ENCODE measurements at places on chromosomes 2 and 18. TPM values are rescaled to one million over a fixed set of nuclear protein-coding genes. Genes with fewer than 3 reads are reported as not detected.

AOX1 gene
- polyA plus RNA-seq, result 3.2 TPM

NDUFV2 gene
- 84.0 TPM for polyA plus RNA-seq

PLCL1 gene
- polyA plus RNA-seq, result 23.4 TPM

CLHC1 gene
- 31.9 TPM for polyA plus RNA-seq

C1D gene
- 54.1 TPM for polyA plus RNA-seq

OST4 gene
- polyA plus RNA-seq, result 264 TPM

CHN1 gene
- 29.5 TPM for polyA plus RNA-seq

IL1F10 gene
- not detected for polyA plus RNA-seq

POU3F3 gene
- 109 TPM for polyA plus RNA-seq

CFAP53 gene
- polyA plus RNA-seq, result 0.68 TPM

TDRD15 gene
- polyA plus RNA-seq, result not detected

DNA sequence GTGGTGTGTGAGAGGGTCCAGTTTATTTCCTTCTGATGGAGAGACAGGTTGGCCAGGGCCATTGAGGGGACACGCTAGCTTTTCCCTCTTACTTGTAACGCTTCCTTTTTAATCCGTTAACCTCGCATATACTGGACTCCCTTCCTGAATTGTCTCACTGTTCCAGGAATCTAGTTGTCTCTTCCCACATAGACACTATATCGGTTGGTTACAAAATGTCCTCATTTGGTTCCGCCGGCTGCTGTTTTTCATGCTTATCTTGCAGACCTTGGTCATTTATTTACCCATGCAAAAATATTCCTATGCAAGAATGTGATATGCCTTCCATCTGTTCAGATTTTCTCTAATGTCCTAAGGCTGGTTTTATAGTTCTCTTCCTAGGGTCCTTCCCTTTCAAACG, 35.0 kb downstream of the NEURL3 start:
- DNase-seq, result no peak

DNA sequence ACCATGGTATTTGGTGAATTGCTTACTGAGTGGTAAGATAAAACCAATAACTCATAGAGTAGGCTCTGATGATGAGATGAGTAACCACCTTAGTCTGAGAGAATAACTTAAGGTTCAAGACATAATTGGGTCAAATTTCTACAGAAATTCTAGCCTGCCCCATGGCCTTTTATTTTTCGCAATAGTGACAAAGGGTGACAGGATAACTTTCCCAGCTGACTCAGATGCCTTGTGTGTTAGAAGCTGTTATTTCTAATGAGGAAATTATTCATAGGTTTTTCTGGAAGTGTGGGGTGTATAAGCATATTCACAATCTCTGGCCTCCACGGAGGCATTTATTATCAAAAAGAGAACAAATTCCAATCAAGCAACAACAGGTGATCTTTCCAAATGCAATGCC, 159.0 kb downstream of the NUP35 start:
- DNase-seq, result no peak

DNA sequence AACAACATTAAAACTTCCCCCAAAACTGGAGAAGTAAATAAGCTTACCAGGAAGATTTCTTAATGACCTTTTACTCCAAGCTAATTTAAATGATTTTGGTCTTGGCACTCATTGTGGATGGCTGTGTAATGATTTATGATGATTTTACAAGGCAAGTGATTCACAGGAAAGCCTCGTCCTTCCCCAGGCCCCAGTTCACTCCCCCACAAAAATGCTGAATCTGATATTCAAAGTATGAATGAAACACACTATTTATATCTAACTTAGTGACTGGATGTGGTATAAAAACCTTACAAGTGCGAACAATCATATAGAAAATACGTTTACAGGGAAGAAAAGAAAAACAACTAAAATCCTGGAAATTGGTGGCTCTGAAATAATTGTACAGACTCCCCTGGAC, 49.8 kb downstream of the ZNF516 start:
- no peak for DNase-seq

DNA sequence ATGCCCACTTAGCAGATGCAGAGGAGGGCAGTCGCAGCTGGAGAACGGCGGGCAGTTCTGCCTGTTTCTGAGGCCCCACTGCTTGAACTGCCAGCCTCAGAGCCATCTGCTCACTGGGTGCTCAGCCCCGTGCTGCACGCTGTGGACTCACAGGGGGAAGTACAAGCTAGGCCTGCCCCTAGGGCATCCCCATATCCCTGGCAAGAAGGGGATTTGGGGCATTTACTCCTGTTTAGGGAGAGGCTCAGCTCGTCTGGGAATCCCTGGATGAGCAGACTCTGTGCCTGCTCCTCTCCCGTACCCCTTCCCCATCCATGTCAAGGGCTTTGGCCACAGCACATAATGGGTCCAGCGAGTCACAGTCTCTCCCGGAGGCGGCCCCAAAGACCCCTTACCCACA, 169.8 kb upstream of the PKDCC start:
- DNase-seq, result no peak

- DNase-seq, result no peak
Measured at GRCh38 chr2:937530-937929, 13.1 kb upstream of the SNTG2 start.

DNA sequence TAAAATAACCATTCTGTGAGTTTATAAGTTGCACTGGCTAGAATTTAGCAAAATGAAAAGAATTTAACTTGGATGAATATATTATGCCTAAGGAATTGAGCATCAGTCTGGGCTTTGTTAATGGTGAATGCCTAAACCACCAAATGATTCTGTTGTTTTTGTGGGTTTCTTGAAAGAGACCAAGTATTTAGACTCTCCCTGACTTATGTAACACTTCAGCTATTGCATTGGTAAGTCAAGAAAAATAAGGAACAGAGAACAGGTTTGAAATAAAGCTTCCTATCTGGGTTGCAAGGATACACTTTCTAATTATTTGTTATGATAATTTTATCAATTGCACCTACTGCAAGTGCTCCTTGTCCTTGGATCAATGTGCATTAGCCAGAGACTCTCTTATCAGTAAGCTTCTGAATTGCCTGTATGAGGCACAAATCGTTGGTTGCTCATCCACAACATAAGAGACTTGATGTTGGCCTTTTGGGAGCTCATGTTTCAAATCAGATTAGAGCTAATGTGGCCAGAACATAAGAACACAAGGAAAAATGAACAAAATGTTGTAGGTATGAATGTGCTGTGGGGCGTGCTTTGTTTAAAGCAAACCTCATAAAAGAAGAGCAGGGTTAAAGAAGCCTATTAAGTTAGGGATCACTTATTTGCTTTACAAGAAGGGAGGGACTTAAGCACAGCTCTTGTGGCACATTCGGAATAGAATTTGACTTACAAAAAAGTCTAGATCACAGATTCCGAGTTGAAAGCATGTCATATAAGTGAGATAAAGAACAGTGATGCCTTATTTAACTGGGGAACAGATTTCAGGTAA, 37.2 kb downstream of the PRKCE start:
- no peak for DNase-seq

GRCh38 chr18:23824669-23825068, 135.4 kb downstream of the LAMA3 start:
- no peak for DNase-seq

DNA sequence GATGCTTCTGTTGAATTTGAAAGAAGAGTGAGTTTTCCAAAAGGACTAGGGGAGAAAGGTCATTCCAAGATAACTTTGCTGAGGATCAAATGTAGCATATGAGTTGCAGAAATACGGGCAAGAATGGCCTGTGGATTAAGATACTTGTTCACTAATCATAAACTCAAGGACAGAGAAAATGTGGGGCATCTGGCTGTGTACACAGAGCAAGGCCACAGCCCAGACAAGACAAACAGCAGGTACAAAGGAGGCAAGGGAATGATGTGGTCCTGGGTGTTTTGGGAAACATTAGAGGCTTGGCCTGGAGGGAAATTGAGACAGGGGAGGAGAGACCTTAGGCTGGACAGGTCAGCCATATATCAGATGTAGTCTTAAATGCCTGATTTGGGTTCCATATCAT, 254.8 kb downstream of the TTC32 start:
- no peak for DNase-seq

GRCh38 chr2:224798180-224798579, 82.0 kb upstream of the CCDC195 start:
- DNase-seq, result no peak

- no peak for DNase-seq
Measured at GRCh38 chr2:64514008-64514407, 10.1 kb upstream of the AFTPH start.

DNA sequence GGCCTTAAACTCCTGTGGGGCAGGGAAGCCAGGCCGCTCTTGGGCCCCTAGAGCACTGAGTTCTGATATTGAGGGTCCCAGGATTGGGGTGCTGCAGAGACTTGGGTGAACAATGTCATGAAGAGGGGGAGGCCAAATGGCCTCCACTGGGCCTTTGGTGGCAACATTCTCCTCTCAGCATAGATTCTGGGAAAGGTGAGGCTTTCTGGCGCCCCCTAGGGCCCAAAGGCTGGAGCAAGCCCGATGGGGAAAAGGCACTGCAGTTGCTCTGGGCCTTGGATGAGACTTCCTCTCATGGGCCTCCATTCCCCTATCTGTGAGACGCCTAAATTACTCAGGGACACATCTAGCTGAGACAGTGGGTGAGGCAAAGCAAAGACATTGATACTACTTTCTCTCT, 84.8 kb downstream of the ACAA2 start:
- no peak for DNase-seq

GRCh38 chr2:216082805-216083204, 1.1 kb downstream of the TMEM169 start:
- DNase-seq, result no peak

GRCh38 chr2:66874411-66874810, 439.5 kb downstream of the MEIS1 start:
- DNase-seq, result no peak

- DNase-seq, result no peak
Measured at GRCh38 chr2:228059735-228060134, 121.8 kb downstream of the SPHKAP start.

GRCh38 chr2:9236045-9236344, 29.4 kb downstream of the ASAP2 start:
- no peak for DNase-seq

GRCh38 chr2:170118641-170119040, 59.3 kb upstream of the MYO3B start:
- no peak for DNase-seq

DNA sequence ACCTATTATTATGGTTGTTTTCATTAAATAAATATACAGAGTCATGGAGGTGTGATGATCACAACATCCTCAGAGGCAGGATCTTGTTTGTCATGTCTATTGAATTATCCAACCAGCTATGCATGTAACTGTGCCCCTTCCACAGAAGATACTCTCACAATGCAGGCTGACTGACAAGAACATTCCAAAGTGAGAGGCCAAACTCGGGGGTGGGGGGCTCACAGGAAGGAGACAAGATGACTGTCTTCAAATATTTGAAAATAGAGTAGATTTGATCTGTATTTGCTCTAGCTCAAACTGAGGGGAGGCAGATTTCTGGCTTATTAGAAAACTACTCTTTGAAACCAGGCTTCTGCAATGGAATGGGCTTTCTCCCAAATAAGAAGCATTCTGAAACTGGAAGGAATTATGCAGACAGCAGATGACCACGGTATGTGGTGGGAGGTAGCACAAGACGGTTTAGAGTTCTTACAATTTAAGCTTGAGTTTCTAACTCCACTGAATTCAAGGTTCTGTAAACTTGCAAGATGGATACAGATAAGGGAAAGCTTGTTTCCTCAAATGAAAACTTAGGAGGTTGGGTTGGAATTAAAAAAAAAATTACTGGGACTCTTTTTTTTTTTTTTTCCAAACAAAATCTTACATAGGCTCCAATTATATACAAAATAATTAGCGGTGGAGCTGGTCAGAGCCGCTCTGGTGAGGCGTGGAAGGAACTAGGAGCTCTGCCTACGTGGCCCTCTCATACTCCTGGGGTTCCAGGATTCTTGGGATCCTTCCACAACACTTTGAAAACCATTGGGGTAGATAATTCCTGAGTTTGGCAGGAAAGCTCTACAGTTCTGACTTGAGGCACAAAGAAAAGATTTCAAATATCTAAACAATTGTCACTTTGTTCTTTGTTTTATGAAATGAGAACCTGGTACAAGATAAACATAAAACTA, 79.3 kb downstream of the PLA2R1 start:
- DNase-seq, result no peak

GRCh38 chr18:36652503-36652902, 176.3 kb downstream of the TPGS2 start:
- DNase-seq, result no peak

DNA sequence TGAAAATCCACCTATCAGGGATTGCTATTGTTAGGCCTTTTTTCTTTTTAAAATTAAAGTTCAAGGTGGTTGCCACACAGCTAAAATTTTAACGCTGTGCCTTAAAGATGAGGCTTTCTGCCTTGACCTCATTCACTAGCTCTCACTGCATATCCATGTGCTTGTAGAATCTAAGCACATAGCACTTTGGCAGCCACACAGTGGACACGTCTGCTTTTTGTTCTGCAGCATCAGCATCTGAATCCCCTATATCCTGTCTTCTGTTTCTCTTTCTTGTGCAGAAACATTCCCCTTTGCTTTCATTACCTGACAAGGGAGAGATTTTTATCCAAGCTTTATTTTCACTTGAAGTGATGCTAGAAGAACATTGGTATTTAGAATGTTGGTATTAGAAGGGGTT, 38.1 kb downstream of the RALB start:
- no peak for DNase-seq

DNA sequence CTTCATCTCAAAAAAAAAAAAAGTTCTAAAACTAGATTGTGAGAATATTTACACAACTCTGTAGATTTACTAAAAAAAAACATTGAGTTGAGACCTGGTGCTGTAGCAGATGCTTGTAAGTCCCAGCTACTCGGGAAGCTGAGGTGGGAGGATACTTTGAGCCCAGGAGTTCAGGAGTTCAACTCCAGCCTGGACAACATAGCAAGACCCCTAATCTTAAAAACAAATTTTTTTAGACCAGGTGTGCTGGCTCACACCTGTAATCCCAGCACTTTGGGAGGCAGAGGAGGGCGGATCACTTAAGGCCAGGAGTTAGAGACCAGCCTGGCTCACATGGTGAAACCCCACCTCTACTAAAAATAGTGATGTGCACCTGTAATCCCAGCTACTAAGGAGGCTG, 108.9 kb downstream of the MEMO1 start:
- no peak for DNase-seq

GRCh38 chr18:79935098-79935480, 16.4 kb downstream of the SLC66A2 start:
- no peak for DNase-seq

DNA sequence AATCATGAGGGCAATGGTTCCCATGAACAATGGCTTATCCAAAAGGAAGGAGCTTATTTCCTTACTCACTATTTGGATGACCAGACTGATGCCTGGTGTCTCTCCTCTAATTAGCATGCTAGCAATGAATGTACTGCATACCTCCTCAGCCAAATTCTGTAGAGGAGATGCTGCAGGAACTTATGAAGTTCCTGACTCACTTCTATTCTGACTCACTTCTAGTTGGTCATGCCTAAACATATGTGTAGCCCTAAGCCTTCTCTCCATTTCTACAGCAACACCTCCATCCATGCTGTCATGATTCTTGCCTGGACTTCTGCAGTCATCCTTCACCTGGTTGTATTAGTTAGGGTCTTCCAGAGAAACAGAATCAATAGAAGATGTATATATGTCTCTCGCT, 59.9 kb upstream of the MRPS9 start:
- DNase-seq, result no peak
